ENCODE measurements at places on chromosomes 13 and 19. TPM values are rescaled to one million over a fixed set of nuclear protein-coding genes. Genes with fewer than 3 reads are reported as not detected.

Gene ZNF526
- total RNA-seq: 21.1 TPM

Gene TEX30
- 16.6 TPM for total RNA-seq

Gene ERICH4
- total RNA-seq: not detected

Gene ERCC2
- total RNA-seq: 13.4 TPM

Gene ILF3
- total RNA-seq: 173 TPM

Gene TMEM161A
- 27.6 TPM for total RNA-seq

Gene ANKRD24
- 0.29 TPM for total RNA-seq

Gene TRPC4
- total RNA-seq: not detected

Gene ZNF579
- total RNA-seq: 28.4 TPM

Gene SCAMP4
- 53.1 TPM for total RNA-seq

Gene CYP4F8
- not detected for total RNA-seq

Gene OR2Z1
- total RNA-seq: not detected

Gene SYNGR4
- total RNA-seq: 6.0 TPM

Gene FSD1
- total RNA-seq: 9.6 TPM

Gene OR7G3
- total RNA-seq: not detected

Gene UBE2L5
- not detected for total RNA-seq

Gene IGFLR1
- total RNA-seq: 13.3 TPM

Gene PGLYRP2
- not detected for total RNA-seq

Gene SOX1
- total RNA-seq: not detected

Gene CTU1
- 13.1 TPM for total RNA-seq

Gene ATP12A
- not detected for total RNA-seq

Gene TMEM238
- total RNA-seq: 7.0 TPM

Gene CILP2
- 0.18 TPM for total RNA-seq

Gene RNF225
- total RNA-seq: not detected

Gene PTOV1
- total RNA-seq: 154 TPM

Gene FXYD7
- total RNA-seq: 0.40 TPM

Gene APOC4
- not detected for total RNA-seq

Gene KCNJ14
- 1.5 TPM for total RNA-seq

Gene IGFL2
- 0.52 TPM for total RNA-seq

Gene C19orf85
- total RNA-seq: not detected

Gene MKNK2
- 81.7 TPM for total RNA-seq

Gene CCDC70
- total RNA-seq: not detected

Gene ADAT3
- total RNA-seq: 4.9 TPM

Gene COX7A1
- total RNA-seq: not detected

Gene ZNF607
- 5.6 TPM for total RNA-seq

Gene PABPC3
- total RNA-seq: 0.11 TPM

Gene ZNF726
- total RNA-seq: 1.0 TPM

Gene FFAR3
- 0.21 TPM for total RNA-seq

Gene NCCRP1
- 2.3 TPM for total RNA-seq

Gene PTPRH
- total RNA-seq: 5.0 TPM

Gene ZNF208
- total RNA-seq: not detected

Gene NTN5
- 0.17 TPM for total RNA-seq

Gene TLE2
- 2.2 TPM for total RNA-seq

Gene BRME1
- 0.37 TPM for total RNA-seq

Gene LILRB2
- total RNA-seq: 0.06 TPM

Gene PEX11G
- 1.9 TPM for total RNA-seq

Gene BLOC1S3
- 17.6 TPM for total RNA-seq

Gene KCTD4
- not detected for total RNA-seq

Gene GDF15
- 31.0 TPM for total RNA-seq

Gene URAD
- not detected for total RNA-seq

Gene ZNF724
- total RNA-seq: 0.90 TPM

Gene ZNF729
- not detected for total RNA-seq

Data from A549 treated with GW870086 at 1 μM for 4 hours (cell line).